ENCODE measurements at places on chromosomes 2 and 18.

DNA sequence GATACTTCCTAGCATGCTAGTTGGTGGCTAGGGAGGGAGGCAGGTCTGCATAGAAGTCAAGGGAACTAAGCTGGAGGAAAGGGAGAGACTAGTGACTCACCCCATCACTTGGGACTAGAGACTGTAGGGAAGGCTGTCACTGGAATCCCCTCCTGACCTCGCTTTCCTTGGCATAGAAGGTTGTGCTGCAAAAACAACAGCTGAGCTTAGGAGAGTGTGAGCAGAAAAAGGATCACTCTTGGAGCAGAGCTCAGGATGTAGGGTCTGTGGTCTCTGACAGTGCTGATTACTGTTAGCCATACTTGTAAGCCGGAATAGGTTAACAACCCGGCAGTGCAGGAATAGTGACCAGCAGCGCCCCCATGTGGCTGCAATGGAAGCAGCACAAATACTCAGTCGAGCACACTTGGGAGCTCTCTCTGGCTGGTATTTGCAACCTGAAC lies 66.9 kb upstream of the SMAD2 start:
- DNase-seq, result no peak

GRCh38 chr2:59726228-59727120 lies 827.0 kb downstream of the BCL11A start:
- DNase-seq, result no peak

GRCh38 chr2:10079266-10079869 lies 843 bp downstream of the CYS1 start:
- no peak for DNase-seq

DNA sequence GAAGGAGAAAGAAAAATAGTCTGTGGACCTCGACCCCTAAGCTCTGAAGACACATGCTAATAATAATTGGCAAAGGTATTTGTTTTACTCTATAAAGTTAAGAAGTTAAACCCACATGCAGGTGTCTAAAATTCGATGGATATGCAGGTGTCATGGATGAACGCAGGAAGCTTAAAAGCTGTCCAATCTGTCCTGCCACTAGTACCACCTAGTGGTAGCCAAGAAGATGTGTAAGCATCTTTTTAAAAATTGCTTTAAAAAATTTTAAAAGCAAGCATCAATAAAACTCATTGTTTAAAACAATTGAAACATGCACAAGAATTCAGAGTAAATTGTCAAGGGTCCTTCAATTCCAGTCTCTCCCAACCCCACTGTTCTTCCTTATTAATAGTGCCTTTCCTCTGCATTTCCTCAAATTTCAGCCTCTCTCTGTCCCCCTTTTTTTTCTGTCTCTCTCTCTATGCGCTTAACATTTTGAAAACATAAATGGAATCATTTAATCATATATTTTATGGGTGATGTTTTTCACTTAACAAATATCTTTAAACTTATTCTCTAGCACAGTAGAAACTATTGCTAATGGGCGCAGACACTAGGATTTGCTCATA lies 30.6 kb upstream of the PPP3R1 start:
- no peak for DNase-seq

GRCh38 chr2:37472959-37473358 lies 128.5 kb downstream of the QPCT start:
- no peak for DNase-seq

GRCh38 chr2:64214281-64215115 lies 70.3 kb upstream of the PELI1 start:
- DNase-seq, result peak; percentile 22
